Activated CD4-positive, alpha-beta memory T cell treated with anti-CD3 and anti-CD28 coated beads, Interleukin-2, amount 10 ng/mL, durations not matched to agents 7 days and 5 days (primary cell): ENCODE measurements at places on chromosomes 12 and 14.

GRCh38 chr14:102805371-102805891 is 28.2 kb downstream of the TRAF3 start:
- peak; percentile 69 for DNase-seq

GRCh38 chr12:29152981-29153630 is 4.0 kb downstream of the FAR2 start:
- no peak for DNase-seq

- no peak for DNase-seq
Observed at GRCh38 chr12:4177262-4177661, 96.3 kb upstream of the CCND2 start.

GRCh38 chr14:102231476-102232347 is 73.3 kb downstream of the MOK start:
- no peak for DNase-seq

GRCh38 chr14:76307786-76308780 is 67.9 kb upstream of the ESRRB start:
- DNase-seq = no peak

GRCh38 chr14:99256483-99256874 is 15.5 kb downstream of the BCL11B start:
- peak; percentile 18 for DNase-seq

DNA sequence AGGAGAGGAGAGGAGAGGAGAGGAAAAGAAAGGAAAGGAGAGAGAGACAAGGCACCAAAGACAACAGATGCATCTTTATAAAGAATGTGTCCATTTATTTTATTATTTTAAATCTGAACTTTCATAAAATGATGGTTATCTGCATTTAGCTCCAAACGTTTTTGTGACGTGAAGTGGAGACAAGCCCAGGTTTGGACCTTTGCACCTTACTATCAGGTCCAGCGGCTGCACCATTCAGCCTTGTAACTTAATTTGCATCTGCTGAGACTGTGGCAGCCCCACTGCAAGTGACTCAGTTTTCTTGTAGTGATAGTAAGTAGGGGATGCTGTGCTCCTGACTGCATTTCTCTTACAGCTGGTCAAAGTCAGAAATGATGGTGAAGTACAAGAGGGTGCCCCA is 130.7 kb downstream of the NTF3 start:
- DNase-seq = no peak
